ENCODE measurements at places on chromosomes 2 and 18.
A peak's percentile ranks its signal among the peaks of the same experiment; 100 is the strongest.

DNA sequence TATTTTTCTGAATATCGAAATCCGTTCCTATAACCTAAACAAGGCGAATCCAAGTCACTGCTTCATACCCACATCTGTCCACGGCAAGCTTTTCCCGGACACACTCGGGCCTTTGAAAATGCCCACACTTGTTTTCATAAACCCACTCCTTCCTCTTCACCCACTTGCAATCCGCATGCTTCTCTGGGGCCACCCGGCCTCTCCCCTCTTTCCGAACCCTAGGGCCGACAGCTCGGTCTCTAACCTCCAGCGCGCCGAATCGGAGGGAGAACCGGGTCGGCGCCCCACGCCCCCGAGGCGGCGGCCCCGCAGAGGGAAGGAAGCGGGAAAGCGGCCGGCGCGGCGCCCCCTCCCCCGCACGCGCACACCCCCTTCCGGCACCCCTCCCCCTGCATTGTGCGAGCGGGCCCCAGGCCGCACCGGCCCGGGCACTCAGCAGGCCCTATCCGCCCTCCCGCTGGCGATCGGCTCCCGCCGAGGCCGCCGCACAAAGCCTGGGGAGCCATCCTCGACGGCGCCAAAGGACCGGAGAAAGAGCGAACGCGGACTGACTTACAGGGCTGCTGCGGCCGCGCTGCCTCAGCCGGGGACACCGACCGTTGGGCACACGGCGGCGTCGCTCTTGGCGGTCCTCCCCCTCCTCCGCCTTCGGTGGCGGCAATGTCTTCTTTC lies 467 bp downstream of the PUM2 start:
- DNase-seq, result no peak

DNA sequence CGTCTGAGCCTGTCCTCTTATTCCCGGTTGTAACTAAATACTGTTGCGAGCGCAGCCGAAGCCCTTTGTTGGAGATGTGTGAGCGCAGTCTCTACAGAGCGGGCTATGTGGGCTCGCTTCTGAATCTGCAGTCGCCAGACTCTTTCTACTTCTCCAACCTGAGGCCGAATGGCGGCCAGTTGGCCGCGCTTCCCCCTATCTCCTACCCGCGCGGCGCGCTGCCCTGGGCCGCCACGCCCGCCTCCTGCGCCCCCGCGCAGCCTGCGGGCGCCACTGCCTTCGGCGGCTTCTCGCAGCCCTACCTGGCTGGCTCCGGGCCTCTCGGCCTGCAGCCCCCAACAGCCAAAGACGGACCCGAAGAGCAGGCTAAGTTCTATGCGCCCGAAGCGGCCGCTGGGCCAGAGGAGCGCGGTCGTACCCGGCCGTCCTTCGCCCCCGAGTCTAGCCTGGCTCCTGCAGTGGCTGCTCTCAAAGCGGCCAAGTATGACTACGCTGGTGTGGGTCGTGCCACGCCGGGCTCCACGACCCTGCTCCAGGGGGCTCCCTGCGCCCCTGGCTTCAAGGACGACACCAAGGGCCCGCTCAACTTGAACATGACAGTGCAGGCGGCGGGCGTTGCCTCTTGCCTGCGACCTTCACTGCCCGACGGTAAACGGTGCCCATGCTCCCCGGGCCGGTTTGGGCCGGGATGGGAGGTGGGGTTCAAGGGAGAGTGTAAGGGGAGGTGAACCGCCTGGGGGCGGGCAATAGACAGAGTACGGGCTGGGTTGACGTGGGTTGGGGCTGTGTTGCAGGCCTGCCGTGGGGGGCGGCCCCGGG lies at the start of gene HOXD12:
Gene HOXD12, plus strand, starts transcription at position 68 of the 819 bp plus-strand sequence. Its CDS starts 7 bp downstream, at position 75.
- no peak for DNase-seq

- DNase-seq, result no peak
Observed at GRCh38 chr18:36658611-36659010, 170.2 kb downstream of the TPGS2 start.

DNA sequence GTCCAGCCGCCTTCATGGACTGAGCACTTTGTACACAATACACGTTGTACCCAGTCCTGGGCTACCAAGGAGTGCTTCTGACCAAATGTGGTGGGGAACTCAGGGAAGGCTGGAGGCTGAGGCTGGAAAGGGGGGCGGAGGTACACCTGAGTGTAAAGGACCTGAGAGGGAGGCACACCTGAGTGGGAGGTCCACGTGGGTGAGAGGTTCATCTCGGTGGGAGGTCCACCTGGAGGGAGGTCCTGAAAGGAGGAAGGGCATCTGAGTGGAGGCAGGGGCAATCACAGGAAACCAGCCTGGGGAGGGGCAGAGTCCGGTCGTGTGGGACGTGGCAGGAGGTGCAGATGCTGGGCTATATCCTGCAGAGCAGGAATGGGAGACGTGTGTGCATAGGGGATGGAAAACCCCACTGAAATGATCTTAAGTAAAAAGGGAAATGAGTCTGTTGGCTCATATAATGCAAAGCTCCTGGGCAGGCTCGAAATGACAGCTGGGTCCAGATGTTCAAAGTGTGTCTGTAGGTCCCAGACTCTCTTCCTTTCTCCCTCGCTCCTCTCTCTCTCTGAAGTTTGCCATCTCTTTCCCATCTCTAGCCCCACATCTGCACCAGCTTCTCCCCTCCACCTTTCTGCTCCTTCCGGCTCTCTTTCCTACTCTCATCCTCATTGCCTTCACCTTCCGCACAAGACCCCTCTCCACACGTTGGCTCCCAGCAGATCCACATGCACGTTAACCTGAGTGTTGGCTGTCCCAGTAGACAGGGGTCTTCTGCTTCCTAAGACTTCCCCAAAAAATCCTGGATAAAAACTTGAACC lies 137.7 kb downstream of the PXDN start:
- DNase-seq, result no peak

GRCh38 chr18:78113136-78113939 lies 863.7 kb downstream of the GALR1 start:
- DNase-seq, result no peak

DNA sequence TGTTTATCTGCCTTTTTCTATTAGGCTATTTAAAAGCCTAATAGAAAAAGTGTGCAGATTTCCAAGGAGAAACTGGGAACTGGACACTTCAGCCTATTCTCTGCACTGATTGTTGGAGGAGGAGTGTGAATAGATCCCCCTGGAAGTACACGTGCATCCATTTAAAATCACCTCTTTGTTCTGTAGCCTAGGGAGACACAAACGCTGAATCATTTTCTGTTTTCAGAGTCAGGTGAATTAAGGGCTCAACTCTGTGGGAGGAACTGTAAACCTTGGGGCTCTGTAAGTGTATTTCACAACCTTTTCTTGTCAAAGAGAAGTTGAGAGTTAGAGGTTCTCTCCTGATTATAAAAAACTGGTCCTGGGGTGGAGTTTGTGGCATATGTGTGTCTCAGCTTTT lies 159.7 kb downstream of the SPAG16 start:
- no peak for DNase-seq

DNA sequence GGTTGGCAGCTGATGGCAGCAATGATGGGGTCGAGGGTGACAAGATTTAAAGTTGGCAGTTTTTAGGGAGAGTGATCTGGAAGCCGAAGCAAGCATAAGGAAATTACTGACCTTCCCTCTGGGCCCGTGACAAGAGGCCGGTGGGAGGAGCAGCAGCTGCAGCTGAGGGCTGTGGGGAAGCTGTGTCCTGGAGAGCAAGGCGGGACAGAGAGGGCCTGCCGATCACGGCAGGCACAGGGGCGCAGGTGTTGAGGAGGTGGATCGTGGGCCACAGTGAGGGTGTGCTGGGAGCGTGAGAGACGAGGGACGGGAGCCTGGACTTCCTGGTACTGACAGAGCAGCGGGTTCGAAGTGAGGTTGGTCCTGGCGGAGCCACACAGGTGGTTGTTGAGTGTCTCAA lies 31.0 kb downstream of the TRAF3IP1 start:
- DNase-seq, result no peak

DNA sequence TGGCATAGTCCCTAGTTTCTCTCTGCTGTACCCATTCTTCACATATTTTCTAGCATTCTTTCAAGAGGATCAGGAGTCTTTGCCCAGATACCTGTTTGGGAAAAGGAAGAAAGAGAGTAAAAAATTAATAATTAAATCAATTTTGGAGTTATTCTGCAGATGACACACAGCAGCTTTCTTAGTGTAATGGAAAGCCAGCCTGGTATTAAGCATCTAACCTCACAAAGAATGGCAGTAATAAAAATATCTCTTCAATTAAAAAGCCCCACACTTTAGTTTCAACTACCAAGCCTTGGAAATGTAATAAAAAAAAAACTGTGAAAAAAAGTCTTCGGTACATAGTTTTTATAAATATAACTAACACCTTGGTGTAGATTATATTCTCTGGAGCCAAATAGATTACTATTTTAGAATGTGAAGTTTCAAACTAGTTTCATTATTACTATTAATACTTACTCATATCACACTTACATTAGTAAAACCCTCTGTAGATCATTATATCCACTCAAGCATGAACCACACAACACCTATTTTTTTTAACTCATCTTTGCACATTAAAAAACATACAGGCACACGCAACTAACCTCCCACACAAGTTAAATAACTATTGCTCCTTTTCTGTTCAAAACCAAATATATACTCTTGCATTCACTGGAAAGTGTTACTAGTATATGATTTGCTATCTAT lies 90.9 kb downstream of the GPD2 start:
- DNase-seq, result no peak

- peak; percentile 80 for DNase-seq
Observed at GRCh38 chr2:225270861-225271260, 128.6 kb upstream of the NYAP2 start.

- no peak for DNase-seq
Observed at GRCh38 chr18:44119607-44120006, 561.1 kb upstream of the SETBP1 start.

DNA sequence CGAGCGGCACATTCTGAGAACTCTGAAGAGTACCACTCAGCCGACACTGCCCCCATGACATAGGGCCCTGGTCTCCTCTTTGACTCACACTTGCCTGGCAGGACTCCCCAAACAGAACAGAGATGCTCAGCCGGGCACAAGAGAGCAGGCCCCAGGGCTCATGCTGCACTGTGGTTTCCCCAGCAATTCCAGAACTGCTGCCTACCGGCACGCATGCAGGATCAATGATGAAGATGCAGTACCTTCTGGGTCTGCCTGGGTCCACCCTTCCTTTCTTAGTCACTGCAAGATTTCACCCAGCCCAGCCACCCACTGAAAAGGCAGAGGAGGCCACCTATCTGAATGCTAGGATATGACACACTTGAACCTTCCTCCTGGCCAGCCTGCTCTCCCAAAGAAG lies 49.4 kb downstream of the BCL11A start:
- no peak for DNase-seq

DNA sequence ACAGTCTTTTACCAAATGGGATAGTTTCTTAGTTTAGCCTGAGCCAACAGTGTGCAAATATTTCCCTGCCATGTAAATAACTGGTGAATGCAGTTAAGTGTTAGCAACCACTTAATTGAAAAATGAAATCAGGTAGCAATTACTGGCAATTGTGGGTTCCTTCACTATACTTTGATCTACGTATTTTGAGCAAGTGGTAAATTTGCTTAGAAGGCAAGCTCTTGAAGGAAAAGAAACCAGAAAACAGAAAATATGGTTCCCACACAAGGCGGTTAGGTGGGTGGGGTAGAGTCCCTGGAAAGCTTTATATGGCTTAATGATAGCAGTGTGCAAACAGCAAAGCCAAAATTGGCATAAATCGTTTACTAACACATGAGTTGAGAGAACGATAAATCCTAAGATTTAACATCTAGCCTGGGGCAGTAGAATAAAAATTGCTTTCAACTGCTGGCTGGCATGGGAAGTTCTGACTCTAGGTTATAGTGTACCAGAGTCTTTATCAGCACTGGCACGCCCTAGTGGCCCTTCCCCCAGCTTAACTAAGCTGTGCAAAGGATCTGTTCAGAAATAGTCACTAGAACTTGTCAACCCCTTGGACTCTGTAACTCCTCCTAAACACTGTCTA lies 17.0 kb downstream of the SLC9A2 start:
- DNase-seq, result no peak

- peak; percentile 79 for DNase-seq
Observed at GRCh38 chr18:421247-422155, 79.0 kb downstream of the COLEC12 start.

Measured in fibroblast of mammary gland (primary cell).